NB4 (cell line): ENCODE measurements at places on chromosomes 2 and 18.

- DNase-seq, result no peak
Measured at GRCh38 chr2:65577654-65578053, 145.3 kb upstream of the SPRED2 start.

DNA sequence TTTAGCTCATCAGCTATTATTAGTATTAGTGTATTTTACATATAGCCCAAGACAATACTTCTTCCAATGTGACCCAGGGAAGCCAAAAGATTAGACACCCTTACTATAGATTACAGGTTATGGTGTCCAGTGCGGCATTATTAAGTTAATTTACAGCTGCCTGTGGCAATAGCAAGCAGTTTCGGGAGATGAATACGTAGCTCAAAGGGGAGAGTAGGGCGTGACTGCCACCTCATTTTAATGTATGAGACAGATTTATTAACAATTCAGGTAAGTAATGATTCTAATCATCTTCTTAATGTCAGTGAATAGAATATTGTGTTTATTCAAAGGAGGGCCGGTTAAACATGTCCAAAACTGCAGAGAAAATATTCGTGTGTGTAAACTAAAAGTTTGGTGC lies 6.8 kb upstream of the DSG3 start:
- no peak for DNase-seq

DNA sequence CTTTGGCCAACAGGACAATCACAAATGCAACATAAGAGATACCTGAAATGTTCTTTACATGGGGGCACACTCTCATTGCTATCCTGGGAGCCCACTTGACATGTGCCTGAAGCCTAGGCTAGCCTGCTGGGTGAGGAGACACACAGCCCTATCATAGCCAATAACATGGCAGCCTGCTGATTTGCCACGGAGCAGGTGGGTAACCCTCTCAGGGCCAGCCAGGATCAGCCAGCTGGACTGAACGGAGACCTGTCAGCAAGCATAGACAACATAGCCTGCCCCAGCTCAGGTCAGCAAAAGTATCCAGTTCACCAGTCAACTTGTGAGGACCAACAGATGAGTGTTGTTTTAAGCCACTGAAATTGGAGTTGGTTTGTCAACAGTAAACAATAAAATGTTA lies 566.5 kb downstream of the DCDC2C start:
- no peak for DNase-seq

DNA sequence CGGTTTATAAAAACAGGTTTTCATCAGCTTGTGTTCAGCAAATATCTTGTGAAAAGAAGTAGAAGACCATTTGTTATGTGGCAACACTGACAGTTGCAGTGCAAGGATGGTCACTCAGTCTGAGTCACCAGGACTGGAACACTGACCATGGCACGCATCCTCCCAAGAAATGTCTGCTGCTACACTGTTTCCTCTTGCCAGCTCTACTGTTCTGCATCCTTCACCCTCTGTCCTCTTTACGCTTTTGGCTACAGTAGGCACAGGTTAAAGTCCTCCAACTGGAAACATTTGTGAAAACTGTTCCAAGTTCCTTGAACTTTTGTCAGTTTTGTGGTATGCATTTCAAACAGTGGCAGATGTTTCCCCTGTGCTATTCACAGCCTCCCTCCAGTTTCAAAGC lies 39.4 kb downstream of the OSR1 start:
- DNase-seq, result no peak

GRCh38 chr2:24721470-24721869 lies 71.7 kb downstream of the PTRHD1 start:
- no peak for DNase-seq

DNA sequence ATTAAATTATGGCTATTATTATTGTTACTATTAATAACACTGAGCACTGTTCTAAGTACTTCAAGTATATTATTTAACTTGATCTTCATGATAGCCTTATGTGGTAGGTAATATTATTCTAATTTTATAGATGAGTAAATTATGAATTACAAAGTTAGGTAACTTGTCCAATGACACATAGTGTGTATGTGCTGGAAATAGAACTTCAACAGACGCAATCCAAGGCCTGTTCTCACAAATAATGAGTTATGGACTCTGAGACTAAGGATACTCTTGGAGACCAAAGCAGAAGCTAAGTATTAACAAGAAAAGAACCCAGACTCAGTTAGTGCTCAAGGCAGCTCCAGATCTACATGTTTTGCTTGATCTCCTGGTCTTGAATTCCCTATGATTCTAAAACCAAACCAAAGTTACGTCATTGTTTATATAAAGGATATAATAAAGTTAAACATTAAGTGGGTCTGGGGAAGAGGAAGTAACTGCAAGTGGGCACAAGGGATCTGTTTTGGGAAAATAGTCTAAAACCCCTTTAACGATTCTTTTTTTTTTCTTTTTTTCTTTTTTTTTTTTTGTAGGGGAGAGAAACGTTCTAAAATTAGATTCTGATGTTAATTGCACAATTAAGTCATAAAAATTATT lies 211.3 kb downstream of the ERBB4 start:
- no peak for DNase-seq

DNA sequence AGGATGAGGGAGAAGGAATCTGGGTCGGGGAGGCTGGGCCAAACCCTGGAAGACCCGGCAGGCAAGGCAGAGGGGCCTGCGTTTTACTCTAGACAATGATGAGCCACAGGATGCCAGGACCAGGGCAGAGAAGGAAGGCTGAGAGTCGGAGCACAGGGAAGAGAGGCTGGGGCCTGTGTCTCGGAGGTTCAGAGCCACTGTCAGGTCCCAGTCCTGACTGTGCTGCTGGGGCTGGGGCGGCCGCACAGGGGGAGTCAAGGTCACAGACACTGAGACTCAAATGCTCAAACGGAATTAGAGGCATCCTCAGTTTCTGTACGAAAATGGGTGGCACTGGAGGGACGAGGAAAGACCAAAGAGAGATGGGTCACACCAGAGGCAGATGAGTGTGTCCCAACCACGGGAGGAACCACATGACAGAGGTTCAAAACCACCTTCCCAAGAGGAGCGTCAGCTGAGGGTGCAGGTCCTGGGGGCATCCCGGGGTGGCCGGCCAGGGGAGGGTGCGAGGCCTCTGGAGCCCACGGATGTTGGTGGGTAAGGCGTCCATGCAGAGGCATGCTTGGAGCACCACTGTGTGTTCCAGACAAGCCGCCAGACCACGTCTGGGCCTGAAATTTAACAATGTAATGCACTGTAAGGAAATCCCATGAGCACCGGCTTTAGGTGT lies 14.7 kb downstream of the HDAC4 start:
- no peak for DNase-seq

DNA sequence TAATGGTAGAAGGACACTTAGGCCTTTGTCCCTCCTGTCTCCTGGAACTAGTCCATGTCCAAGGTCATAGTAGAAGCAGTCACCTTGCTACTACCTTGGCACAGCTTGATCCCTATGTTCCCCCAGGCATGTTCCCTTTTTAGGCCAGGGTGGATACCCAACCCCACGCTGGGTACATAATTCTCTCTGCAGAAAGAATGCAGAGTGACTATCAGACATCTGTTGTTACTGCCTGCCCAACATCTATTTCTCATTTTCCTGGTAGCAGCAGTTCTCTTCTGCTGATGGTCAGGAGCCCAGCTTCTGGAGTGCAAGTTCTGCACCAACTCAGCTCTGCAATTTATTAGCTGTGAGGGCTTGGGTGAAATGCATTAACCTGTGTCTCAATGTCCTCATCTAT lies 4.4 kb upstream of the METTL21A start:
- no peak for DNase-seq

- no peak for DNase-seq
Measured at GRCh38 chr2:74149247-74149525, 1.5 kb upstream of the BOLA3 start.

- no peak for DNase-seq
Measured at GRCh38 chr2:110729106-110729505, 3.3 kb upstream of the ACOXL start.

DNA sequence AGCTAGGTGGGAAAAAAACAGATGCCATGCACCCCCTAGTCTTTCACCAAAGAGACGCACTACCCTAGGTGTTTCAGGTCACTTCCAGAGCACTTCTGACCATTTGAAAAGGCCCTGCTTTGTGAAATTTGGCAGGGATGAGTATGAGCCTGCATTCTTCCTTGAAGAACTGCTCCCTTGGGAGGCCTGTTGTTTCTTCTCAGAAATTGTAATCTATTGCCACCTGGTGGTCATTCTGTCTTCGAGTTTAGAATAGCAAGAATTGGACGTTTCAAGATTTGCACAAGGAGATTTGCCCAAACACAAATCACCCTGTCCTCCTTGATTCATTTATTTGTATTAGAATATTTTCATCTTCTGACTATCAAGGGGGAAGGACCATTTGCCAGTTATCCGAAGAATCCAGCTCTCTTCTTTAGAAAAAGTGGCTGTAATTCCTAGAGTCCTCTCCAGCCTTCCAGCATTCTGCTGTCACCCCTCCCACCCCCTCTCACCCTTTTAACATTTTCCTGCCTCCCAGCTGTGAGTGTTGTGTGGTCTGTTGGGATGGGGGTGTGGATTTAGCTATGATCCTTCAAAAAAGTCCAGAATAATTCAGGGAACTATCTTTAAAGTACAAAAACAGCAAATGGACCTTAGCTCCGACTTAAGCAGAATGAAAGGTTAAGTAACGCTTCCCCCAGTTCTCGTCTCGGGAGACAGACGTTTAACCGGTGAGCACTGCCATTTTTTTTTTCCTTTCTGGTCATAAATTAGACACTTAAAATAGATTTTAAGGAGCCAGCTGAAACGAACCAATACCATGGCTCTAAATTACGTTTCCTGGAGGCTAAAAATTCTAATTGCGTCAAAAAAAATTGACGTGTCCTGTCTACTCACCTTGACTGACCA lies 3.7 kb upstream of the GAD1 start:
- DNase-seq, result peak; percentile 90

DNA sequence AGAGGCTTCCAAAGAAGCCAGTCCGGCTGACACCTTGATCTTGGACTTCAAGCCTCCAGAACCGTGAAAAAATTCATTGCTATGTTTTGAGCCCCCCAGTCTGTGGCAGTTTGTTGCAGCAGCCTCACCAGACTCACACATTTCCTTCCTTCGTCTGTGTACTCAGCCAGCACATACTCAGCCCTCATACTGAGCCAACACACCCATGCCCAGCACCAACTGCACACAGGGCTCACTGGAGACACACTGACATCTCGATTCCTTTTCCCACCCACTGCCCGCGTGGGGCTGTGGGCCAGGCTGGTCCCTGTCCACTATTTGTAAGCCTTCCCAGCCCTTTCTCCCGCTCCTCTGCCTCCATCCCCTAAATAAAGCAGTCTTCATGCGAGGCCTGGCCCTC lies 24.1 kb upstream of the NMUR1 start:
- no peak for DNase-seq
